Left forelimb (tissue), 1 donor: ENCODE measurements at places on chromosomes 6 and 20.

DNA sequence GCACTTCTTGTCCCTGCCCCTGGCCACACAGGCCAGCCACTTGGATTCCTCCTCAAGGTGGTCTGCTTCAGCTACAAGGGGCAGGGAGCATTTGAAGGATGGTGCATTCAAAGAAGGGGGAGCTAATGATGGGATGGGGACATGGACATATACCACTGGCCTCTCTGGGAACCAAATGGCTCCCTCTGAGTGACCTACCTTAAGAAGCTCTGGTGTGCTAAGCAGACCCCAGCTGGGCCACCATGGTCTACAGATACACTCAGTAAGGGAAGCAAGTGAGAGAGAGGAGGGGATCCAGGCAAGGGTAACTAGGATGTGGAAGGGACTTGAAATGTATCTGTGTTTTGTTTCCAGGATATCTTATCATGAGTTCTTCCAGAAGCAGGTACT lies 62.4 kb downstream of the TTI1 start:
- no peak for DNase-seq

DNA sequence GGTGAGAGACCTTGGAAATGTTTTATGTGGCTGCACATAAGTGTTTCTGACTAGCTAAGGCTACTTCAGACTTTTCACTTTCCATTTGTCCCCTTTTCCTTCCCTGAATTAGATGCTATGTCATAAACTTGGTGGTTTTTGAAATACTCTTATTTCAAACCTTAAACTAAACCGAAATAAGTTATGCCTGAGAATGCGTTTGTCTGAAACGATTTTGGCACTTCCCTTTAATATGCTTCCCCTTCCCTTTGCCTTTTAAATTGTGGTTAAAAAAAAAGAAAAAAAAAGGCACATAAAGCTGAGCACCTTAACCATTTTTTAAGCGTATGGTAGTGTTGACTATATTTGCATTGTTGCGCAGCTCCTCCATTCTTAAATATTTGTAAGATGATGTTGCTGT lies 14.3 kb downstream of the ZNF451 start:
- DNase-seq: no peak

DNA sequence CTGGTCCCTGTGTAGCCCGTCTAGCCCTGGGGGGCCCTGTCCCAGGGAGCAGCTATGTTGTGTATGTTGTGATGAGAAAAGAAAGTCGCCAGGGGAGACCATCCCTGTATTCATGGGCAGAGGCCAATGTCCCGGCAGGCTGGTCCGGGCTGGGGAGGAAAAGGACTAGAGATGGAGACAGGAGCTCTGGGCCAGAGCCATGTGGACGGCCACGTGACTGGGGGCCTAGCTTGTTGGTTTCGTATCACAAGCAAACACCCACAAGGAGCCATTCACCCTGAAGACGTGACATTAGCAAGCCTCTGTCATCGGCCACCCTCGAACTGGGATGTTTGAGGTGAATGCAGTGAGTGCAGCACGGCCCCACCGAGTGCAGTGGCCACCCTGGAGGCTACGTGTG lies 2.9 kb upstream of the HRH3 start:
- DNase-seq: no peak

GRCh38 chr6:2578767-2579166 lies 172.0 kb downstream of the MYLK4 start:
- DNase-seq: no peak

GRCh38 chr20:17967521-17968365 lies 851 bp downstream of the SNX5 start:
- no peak for DNase-seq

DNA sequence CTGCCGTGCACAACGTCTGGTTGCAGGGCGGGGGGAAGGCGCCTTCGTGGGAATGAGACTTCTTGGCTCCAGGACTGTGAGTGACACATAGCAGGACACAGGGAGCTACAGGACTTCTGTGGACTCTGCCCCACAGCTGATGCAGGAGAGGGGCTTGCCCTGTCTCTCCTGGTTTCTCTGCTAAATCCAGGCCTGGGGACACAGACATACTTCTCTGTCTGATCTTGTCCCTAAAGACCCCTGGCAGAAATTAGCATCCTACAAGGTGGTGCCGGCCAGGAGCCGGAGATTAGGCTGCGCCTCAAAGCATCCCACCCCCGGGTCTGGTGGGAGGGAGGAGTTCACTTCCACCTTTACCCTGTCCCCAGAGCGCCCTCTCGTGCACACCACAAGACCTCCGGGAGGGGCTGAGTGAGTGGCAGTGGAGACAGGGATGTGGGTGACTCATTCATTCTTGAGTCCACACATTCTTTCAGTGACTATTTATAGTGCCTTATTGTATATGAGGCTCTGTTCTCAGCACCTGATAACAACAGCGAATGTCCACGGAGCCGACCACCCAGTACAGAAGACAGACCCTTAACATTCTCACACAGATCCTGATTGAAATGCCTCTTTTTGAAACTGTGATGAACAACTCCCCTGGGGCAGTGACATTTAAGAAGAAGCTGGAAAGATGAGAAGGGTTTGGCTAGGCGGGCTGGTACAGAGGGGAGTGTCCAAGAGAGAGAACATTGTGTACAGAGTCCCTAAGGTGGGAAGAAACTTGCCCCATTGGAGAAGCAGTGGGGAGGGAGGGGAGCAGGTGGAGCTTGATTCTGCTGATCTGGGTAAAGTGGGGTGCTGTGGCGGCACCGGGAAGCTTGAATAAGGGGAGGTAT lies 39.0 kb downstream of the GMPR start:
- DNase-seq: no peak

- no peak for DNase-seq
These were observed 137.6 kb upstream of the MARCKS start for GRCh38 chr6:113719545-113719944.

DNA sequence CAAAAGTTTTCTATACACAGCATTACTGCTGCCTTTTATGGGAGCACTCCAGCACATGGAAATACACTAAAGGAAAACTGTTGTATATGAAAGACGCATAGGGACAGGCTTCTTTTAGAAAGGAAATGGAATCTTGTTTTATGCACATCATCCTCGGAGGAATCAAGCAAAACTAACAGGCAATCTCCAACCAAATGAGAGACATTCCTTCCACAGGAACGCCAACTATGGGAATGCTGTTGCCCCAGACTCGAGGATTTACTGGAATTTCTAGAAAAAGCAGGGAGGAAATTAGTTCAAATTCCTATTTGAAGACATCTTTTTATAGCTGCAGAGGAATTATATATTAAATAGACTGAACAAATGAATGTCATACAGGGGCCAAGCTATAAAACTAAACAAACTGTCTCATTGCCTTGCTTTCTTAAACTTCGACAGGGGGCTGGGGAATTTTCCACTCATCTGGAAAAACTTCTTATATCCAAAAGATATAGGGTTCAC lies 52.2 kb downstream of the LYRM4 start:
- DNase-seq: no peak

DNA sequence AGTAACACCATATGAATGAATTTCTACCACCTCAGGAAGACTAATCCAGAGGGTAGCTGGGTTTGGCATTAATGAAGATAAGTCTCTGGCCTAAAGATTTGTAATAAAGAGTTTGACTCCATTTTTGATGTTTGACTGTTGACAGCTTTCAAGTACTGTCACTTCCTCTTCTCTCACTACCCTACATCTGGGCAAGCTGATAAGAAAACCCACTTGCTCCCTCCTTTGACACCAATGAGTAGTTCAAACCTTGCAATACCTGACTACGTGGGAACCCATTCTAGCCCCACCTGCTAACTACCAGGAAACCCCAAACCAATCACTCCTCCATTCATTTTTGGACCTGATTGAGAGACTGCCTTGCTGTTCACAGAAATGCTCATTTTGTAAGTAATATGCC lies 621.5 kb downstream of the TENT5A start:
- DNase-seq: no peak

GRCh38 chr20:49964964-49965780 lies 17.6 kb upstream of the SNAI1 start:
- DNase-seq: no peak

DNA sequence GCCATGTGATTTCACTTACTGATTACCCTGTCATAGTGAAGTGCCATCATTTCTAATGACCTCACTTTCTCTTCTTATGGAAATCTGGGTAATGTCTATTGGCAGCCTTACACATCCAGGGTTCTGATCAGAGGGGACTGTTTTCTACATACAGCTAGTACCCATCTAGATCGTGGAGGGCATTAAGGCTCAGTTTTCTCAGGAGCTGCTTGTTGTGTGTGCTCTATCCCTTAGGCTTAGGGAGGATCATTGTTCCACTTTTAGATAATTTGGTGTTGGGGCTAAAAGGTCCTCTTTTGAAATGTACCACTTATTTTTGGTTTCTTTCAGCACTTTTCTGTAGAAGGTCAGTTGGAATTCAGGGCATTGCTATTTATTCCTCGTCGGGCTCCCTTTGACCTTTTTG lies 3.8 kb downstream of the HSP90AB1 start:
- DNase-seq: no peak

GRCh38 chr20:568097-568652 lies 24.6 kb upstream of the CSNK2A1 start:
- DNase-seq: no peak

GRCh38 chr20:24985802-24986201 lies 6.7 kb downstream of the APMAP start:
- no peak for DNase-seq

GRCh38 chr6:43173591-43174262 lies 2.7 kb downstream of the SRF start:
- no peak for DNase-seq

DNA sequence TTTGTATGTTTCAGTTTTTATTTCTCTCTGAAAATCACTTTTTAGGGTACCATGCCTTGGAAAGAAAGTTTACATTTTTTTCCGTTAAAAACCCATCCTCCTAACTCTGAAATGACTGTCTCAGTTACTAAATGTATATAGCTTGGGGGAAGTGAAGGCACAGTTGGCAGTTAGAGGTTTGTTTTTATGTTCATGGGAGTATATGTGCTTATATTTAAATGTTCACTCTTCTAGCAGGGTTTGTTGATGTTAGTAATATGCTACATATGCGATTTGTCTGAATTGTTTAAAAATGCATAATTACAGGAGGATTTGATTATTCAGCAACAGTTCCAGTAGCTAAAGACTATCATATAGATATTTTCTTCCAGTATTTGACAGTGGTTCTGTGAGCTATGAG lies 31.1 kb downstream of the CDKAL1 start:
- DNase-seq: no peak

DNA sequence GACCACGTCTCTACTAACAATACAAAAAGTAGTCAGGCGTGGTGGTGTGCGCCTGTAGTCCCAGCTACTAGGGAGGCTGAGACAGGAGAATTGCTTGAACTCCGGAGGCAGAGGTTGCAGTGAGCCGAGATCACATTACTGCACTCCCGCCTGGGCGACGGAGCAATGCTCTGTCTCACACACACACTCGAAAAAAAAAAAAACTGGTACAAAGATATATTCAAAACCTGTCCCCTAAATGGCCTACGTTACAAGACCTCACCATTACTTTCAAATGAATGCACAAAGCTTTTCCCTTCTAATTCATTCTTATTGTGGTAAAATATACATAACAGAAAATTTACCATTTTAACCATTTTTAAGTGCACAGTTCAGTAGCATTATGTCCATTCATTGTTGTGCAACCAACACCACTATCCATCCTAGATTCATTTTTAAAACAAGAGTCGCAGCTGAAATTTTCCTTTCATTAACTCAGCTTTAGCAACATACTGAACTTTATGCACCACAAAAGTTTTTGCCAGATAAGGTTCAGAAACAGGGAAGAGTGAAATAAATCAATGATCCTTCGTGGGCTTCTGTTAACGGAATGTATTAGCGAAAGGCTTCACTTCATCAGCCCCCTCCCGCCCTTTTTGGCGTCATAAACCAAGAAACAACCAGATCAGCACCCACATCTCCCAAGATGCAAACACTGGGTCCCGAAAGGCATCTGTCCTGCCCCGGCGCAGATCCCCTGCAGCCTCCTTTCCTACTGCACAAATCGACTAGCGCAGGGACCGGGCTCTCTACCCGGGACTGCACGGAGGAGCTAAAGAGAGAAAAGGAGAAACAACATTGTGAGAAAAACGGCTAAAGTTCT lies 825 bp upstream of the FAM135A start:
- no peak for DNase-seq

DNA sequence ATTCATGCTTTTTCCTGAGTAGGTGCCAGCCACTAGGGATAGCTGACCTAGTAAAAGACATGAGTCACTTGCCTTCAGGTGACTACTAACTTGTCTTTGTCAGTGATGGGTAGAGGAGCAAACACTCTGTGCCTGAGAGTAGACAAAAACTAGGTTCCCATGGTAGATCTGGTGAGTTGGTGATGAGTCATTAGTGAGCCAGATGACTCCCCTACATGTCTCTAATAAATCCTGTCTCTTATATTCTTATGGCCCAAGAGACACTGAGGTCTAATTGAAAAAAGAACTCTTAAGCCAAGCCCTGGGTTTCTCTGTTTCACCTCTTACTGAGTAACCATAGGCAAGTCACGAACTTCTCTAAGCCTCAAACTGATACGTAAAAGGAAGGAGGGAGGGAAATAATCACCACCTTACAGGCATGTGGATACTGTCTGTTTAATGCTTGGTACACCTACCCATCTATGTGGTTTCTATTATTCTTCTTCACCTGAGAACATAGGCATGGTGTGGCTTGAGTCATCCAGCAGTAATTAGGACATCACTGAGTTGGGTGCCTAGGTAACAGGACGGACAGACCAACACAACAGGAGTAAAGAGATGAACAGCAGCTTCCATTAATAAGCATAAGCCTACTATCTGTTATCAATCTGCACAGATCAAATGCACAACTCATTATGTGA lies 20.3 kb downstream of the TTPAL start:
- no peak for DNase-seq

GRCh38 chr6:1396952-1397868 lies 7.8 kb downstream of the FOXF2 start:
- DNase-seq: peak; percentile 15

DNA sequence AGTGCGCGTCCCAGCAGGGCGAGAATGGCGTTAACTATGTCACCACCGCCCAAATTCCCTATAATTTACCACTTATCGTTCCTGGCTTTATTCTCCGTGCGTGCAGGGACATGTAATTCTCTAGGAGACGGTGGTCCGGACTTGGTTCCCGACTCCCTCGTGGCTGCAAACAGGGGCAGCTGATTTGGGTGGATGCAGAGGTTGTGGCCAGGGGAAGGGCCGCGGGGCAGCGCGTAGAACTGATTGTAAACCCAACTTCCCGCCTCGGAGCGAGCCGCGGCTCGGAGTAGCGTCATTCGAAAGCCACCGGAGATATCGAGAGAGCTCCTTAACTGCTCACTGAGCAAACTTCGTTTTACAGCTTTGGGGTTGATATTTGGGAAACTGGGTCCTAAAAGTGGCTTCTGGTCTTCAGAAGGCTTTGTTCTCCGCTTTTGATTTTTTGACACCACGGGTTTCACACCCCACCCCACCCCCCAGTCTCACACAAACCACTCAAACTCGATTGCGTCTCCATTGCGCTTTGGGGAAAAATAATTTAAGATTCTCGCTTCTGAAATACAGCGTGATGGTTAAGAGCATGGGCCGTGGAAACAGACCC lies 17.5 kb upstream of the ZSCAN9 start:
- DNase-seq: peak; percentile 71

- peak; percentile 99 for DNase-seq
These were observed at the start of gene BPHL for GRCh38 chr6:3118353-3119039. Gene BPHL (plus strand): TSS chr6:3118711. CDS start chr6:3118741, 30 bp downstream.
